ENCODE measurements at places on chromosomes 3 and 15.

DNA sequence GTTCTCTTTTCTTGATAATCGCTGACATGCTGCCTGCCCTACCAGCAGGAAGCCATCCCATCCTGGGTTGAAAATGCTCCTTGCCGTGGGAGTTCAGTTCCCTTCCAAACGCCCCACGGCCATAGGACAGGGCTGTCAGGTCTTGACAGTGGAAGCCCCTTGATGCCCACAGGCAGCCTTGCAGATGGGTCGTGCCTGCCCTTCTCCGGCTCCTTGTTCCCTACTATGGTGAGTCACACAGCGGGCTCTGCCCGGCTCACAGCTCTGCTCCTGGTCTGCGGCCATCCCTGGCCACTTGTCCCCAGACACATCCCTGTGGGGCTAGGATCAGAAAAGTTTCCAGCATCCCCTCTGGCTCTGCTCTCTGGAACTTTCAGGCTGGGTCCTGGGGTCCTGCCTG lies 6.2 kb upstream of the APBA2 start:
- no peak for DNase-seq

- no peak for DNase-seq
Measured at GRCh38 chr15:70504299-70504951, 258.9 kb downstream of the UACA start.

DNA sequence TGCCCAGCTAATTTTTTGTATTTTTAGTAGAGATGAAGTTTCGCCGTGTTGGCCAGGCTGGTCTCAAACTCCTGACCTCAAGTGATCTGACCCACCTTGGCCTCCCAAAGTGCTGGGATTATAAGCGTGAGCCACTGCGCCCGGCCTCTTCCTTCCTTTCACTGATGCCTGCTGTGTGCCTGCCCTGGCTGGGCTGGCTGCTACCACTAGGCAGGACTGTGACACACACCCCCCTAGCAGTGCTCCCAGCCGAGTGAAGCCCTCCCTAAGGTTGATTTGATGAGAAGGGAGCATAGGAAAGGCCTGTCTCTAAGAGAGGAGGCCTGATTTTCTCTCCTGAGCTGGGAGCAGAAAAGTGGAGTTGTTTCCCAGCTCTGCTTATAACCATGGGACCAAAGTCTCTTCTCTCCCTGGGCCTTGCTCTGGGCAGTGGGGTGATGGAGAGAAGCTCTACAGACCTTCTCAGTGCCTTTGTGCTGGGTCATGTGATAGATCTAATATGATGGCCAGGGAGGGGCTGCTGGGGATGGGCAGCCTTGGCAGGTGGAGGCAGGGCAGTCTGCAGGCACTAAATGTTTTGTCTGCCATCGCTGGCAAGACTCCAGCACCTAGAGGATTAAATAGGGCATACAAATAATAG lies 20.1 kb upstream of the SFMBT1 start:
- DNase-seq: no peak

- DNase-seq: peak; percentile 72
Measured at GRCh38 chr3:150149651-150150051, 179.0 kb upstream of the PFN2 start.

DNA sequence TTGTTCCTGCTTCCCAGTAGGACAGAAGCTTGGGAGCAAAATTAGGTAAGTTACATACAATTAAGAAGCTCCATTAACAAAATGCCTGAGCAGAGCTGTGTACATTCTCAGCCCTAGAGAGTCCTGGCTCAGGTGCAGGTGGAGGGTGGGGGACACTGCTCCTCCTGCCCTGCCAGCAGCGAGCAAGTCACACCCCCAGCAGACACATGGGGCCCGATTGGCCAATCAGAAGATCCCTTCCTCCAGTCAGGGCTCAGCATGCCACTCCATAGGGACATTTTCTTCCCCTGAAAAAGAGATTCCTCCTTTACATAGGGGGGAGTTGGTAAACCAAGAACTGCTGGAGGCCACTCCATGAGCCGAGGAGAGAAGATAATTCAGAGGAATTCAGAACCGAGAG lies 62.1 kb downstream of the PLXNA1 start:
- no peak for DNase-seq

DNA sequence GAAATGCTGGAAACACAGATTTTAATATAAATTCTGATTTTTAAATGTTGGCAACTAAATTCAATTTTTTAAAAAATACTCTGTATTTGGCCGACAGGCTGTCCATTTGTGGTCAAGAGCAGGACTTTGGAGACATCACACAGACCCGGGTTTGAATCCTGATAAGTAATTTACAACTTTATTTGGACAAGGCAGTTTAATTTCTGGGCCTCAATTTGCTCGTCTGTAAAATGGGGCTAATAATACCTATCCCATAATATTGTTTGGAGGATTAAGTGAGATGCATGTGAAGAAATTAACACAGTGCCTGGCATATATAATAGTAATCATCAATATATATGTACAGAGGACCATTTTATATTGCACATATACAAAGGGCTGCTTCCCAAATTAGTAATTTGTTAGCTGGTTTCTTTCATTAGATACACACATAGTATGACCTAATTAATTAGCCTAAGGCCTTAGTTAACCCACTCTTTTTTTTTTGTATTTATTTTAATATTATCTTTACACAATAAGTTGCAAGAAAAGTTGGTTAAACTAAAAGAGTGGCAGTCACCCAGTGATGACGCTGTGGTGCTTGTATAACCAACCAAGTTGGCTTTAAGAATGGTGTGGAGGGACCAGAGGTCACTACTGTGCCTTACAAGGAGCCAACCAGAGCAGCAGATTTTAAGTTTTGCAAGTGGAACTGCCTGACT lies 665 bp downstream of the PIGB start:
- DNase-seq: peak; percentile 6

DNA sequence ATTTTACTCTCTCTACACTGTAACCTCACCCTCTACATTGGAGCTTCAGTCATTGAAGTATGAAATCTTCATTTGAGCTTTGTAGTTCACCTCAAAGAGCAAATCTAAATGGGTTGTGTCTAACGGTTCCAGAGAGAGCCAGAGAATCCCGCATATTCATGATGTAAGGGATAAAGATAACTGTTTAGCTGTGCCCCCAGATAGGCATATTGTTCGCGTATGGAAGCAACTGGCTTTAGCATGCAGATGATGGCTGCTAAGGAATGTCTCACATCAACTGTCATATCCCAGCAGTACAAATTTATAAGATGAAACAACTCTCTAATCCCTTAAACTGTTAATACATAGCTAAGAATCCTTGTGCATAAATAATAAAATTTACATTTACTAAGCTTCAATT lies 412.7 kb upstream of the ROBO2 start:
- DNase-seq: no peak

DNA sequence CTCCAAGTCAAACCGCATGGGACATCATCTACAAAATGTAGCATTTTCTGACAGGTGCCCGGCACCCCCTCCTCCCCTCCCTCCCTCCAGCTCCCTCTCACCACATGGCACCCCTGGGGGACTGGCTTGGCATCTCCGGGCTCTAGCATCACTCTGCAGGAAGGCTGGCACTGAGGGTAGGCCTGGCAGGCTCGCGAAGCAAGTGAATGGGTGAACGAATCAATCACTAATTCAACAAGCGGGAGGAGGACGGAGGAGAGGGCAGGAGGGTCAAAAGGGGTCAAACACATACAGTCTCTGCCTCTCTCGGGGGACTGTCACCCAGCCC lies 155.7 kb downstream of the NUP210 start:
- no peak for DNase-seq

DNA sequence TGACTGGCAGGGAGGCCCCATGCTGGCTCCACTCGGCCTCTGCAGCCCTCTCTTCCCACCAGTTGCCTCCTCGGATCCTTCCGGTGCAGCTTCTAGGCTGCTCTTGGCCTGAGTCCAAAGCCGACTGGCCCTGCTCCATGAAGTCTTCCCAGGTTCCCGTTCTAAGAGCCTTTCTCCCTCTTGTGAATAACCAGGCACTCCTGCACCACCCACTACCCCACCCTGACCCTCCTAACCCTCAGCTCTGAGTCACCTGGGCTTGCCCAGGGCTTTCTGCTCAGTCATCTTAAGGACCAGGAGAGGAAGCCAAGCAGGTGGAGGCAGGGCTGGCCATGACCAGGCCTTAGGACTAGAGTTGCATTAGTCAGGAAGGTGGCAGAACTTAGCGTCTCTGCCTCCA lies 28.1 kb upstream of the CNBP start:
- peak; percentile 85 for DNase-seq

GRCh38 chr3:173371848-173372487 lies 25.6 kb upstream of the NLGN1 start:
- peak; percentile 16 for DNase-seq

- DNase-seq: no peak
Measured at GRCh38 chr15:85403745-85404144, 23.3 kb downstream of the AKAP13 start.

DNA sequence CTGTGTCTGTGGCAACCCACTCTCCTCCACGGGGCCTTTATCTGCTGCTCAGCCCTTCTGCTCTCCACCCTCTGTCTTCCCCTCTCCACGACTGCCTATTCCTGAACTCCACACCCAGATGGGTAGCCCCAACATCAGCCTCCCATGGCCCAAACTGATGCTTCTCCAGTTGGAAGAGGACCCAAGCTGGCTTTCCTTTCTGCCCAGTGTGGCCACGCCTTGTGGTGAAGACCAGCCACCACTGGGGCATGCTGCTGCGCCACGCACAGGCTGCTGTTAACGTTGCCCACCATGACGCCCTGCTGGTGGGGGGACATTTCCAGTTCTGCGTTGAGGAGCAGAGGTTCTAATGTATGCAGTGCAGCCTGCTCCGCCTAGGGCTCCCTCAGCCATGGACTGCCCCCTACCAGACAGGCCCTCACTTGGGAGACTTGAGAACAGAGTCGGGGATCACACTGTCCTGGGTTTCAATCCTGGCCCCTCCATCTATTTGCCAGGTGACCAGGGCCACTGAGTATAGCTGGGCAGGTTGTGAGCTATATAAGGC lies 26.9 kb downstream of the CFAP100 start:
- no peak for DNase-seq

- DNase-seq: peak; percentile 49
Measured at GRCh38 chr15:40098489-40099261, 10.0 kb downstream of the BMF start.

GRCh38 chr15:27993996-27994780 lies 104.9 kb downstream of the OCA2 start:
- DNase-seq: no peak

DNA sequence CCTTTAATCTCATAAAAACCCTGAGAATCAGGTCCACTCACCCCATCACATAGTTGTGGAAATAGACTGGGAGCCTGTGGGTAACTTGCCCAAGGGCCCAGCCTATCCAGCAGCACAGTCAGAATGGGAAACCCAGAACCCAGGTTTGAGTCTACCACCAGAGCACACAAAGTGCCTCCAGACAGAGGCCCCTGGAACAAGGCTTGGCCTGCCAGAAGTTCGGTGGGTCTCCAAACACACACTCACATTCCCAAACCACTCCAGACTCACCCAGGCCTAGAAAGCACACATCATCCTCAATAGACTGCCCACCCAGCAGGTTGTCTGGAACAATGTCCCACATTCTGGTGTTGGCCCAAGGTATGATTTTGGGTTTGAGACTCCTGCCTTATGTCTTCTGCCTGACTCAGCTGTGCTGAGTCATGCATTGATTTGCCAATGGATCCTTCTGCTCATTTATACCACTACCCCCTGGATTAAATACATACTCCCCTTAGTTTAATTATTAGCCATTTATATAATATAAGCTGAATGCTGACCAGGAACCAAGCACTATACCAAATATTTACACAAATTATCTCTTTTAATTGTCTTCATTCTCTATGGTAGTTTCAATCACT lies 4.5 kb downstream of the SLC12A8 start:
- DNase-seq: no peak

GRCh38 chr3:159910991-159911663 lies 77.5 kb upstream of the IL12A start:
- no peak for DNase-seq

GRCh38 chr3:63051920-63052319 lies 176.7 kb upstream of the CADPS start:
- peak; percentile 91 for DNase-seq

DNA sequence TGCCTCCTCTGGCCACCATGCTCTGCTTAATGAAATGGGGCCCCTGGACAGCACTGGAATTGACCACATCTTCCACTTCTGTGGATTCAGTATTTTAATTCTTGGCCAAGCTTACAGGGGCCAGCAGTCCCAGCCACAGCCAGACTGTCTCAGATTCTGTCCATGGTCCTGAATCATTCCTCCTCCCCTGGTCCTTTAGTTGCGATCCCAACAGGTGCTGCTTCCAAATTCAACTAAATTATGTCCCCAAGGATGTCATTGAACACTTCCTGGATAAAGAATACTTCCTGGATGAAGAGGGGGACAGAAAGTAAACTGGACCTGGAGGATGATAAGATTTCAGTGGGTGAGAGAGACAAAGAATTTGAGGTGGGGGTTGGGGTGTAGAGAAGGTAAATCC lies 111.1 kb upstream of the FOXB1 start:
- no peak for DNase-seq

DNA sequence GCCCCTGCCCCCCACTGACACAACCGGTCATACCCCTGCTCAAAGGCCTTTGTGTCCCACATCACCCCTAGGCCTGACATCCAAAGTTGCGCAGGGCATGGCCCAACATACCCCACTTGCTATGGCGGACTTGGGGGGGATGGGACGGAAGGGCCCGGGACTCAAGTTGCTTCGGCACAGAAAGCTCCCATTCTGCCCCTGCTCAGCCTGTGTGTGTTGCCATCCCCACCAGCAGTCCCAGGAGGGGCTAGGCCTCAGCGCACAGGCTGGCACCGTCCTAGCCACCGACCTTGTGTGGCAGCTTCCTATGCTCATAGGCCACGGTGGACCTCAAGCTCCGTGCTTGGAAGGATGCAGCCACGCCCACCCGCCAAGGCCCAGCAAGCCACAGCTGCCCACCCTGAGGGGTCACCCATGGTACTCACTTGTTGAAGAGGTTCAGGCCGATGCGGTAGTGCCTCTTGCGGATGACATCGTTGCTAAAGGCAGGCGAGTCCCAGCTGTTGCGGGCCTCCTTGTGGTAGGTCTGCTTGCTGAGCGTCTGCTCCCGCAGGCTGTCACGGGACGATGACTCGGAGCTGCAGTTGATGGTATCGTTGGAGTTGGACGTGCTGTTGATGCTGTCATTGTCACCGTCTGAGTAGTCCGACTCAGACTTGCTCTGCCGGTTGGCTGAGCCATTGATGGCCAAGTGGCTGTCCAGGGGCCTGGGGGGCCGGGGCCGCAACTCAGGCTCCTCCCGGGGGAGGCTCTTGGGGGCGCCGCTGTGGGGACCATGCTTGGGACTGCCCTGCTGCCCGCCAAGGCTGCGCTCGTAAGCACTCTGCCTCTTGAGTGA lies 93.9 kb upstream of the RPL32 start:
- DNase-seq: no peak

- no peak for DNase-seq
Measured at GRCh38 chr3:150490277-150490986, 55.9 kb downstream of the SERP1 start.

GRCh38 chr3:90132197-90132596 lies 1024.8 kb downstream of the EPHA3 start:
- no peak for DNase-seq

GRCh38 chr15:91694131-91694830 lies 159.2 kb upstream of the SLCO3A1 start:
- peak; percentile 18 for DNase-seq

GRCh38 chr3:49903451-49904424 lies at the start of gene MST1R:
MST1R (minus strand) TSS chr3:49903873; CDS start chr3:49903609, 264 bp downstream.
- DNase-seq: no peak

GRCh38 chr3:64667138-64667537 lies 20.7 kb downstream of the ADAMTS9 start:
- no peak for DNase-seq

- DNase-seq: no peak
Measured at GRCh38 chr15:80580106-80580505, 115.0 kb upstream of the ABHD17C start.

Data from HS-5 (cell line).